Cardiac septum (tissue), 1 donor: ENCODE measurements at places on chromosomes 3 and 15. TPM values are rescaled to one million over a fixed set of nuclear protein-coding genes. Genes with fewer than 3 reads are reported as not detected.

- no peak for DNase-seq
Observed at GRCh38 chr3:21718943-21719591, 31.9 kb downstream of the ZNF385D start.

SST gene
- not detected for total RNA-seq

DNA sequence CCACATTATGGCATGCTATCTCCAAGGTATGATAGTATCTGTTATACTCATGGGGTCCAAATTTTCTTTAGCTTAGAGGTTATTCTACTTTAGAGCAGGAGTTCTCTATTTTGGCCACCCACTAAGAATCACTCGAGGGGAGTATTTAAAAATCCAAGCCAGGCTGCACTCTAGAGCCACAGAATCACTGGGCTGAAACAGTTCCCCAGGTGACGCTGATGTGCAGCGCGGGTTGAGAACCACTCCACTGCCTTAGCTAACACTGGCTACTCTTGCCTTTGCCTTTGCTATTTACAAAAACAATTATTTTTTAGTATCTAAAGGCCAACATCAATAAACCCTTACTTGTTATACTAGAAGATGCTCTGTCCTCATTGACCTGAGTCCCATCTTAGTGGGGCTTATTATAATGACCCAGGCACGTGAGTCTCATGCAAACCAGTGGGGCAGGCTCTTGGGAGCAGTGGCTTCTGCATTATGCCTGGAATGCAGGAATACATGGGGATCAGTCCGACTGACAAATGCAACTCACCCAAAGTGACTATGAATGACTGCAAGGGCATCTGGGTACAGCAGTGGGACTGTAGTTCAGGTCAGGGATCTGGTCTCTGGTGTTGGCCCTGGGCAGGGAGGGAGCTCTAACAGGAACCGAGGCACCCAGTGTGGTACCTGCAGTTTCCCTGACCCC is 21.7 kb upstream of the CGNL1 start:
- no peak for DNase-seq

CLRN1 gene
- not detected for total RNA-seq

GOLGA6A gene
- total RNA-seq: not detected

GRCh38 chr15:57639306-57639705 is 47.6 kb downstream of the MYZAP start:
- DNase-seq: no peak
